ENCODE measurements at places on chromosomes 1 and 21. TPM values are rescaled to one million over a fixed set of nuclear protein-coding genes. Genes with fewer than 3 reads are reported as not detected.

Gene LCE3D
- polyA plus RNA-seq, result not detected

- no peaks in the 10 kb centered on the region for H3K27me3 ChIP-seq
- H3K4me3 ChIP-seq, result no peak overlapping the region
Observed at GRCh38 chr1:19140465-19140864, 69.6 kb downstream of the UBR4 start.

Gene VCAM1
- polyA plus RNA-seq, result 0.22 TPM

DNA sequence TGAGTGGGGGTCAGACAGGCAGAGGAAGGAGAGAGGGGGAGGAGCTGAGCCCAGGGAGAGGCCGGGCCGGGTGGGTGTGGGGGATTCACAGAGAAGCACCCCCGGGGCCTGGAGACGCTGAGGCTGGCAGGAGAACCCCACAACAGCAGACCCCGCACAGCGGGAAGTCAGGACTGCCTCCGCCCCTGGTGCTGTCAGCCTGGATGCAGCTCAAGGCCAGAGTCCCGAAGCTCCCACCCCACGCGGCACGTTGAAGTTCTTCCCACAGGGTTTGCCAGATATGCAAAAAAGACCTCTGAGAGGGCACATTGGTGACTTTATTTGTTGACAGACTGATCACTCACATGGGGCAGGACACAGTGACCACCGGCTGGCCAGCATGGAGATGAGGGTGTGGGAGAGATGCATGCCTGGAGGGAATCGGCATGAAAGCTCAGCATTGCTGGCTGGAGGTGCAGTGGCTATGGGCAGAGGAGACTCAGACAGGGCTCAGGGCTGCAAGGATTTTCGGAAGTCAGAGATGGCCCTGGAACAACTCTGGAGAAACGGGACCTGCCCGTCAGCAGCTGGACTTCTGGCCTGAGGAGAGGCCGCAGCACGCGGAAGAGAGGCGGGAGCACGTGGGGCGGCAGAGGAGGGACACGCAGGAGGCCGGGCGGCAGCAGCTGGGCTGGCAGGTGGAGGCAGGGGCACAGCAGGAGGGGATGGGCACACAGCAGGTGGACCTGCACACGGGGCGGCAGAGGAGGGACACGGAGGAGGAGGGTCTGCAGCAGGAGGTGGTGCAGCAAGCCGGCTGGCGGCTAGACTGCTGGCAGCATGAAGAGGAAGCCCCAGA lies 885 bp downstream of the KRTAP10-3 start:
- H3K27me3 ChIP-seq, result peaks cover 3% of the 10 kb centered on the region
- H3K4me3 ChIP-seq, result no peak overlapping the region
- no peaks in the 10 kb centered on the region for H3K36me3 ChIP-seq

DNA sequence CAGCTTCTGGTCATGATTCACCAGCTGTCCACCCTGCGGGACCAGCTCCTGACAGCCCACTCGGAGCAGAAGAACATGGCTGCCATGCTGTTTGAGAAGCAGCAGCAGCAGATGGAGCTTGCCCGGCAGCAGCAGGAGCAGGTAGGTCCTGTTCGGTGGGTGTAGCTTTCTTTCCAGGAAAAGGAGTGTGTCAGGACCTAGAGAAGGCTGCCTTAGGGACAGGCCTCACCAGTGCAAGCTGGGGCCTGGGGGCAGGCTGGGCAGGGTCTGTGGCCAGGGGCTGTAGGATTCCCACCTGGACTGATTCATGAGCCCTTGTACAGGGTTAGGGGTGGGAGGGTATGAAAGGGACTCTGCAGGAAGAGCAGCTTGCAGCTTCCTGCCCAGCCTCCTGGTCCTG lies 35.3 kb downstream of the ETNK2 start:
- DNase-seq, result no peak
- H3K4me3 ChIP-seq, result no peak overlapping the region
- peaks cover 2% of the 10 kb centered on the region for H3K4me1 ChIP-seq
- H3K27ac ChIP-seq, result no peak overlapping the region

DNA sequence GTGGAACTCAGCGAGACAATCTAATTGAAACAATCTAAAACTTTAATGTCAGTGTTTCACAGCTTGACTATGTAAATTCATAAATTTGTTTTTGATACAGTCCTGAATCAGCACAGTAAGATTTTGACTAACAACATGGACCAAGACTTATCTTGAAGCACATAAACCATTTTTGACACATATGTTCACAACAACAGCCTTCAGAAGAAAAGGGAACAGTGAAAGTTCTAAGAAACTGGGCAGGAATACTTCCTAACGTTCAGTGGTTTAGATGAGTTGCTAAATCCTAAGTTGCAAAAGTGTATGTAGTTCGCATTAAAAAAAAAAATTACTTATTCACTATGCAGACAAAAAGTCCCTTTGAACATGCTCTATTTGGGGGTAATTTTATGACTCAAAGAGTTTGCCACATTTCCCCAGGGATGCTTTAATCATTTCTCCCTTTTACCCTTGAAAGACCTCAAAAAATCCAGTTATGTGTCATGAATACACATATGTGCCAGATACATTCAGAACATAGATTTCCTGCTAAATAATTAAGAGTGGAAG lies 120.2 kb downstream of the MRPL39 start:
- H3K27me3 ChIP-seq, result no peaks in the 10 kb centered on the region
- H3K36me3 ChIP-seq, result no peaks in the 10 kb centered on the region
- H3K4me1 ChIP-seq, result no peaks in the 10 kb centered on the region
- DNase-seq, result no peak

GRCh38 chr21:31900121-31900895 lies 27.5 kb downstream of the HUNK start:
- H3K27me3 ChIP-seq, result no peaks in the 10 kb centered on the region
- H3K4me1 ChIP-seq, result peaks cover 63% of the 10 kb centered on the region
- peak overlapping the region; percentile 96 for H3K27ac ChIP-seq
- H3K36me3 ChIP-seq, result peaks cover 7% of the 10 kb centered on the region

Gene FAM167B
- polyA plus RNA-seq, result 1.4 TPM

DNA sequence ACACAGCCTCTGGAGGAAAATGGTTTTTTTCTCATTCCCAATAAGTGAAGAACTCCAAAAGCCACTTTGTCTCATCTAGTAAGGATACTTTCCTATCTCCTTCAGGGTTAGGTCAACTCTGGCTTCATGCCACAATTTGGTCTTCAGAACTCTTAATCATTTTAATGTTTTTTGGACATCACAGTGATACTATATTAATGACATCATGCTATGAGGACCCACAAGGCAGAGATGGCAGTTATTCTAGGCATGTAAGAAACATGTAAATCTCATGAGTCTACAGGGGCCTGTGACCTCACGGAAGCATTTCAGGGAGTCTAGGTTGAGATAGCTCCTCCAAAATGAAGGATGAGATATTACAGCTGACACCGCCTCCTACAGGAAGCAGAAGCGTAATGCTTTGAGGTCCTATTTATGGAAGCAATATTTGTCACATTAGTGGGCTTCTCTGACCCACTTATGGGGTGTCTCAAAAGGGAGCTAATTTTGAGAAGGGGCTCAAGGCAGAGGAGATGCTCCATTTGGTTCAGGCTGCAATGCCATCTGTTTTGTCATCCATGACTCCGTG lies 5.0 kb upstream of the GPR137B start:
- H3K36me3 ChIP-seq, result no peaks in the 10 kb centered on the region
- no peak overlapping the region for H3K27ac ChIP-seq
- H3K27me3 ChIP-seq, result peaks cover 38% of the 10 kb centered on the region
- DNase-seq, result no peak
- no peaks in the 10 kb centered on the region for H3K4me1 ChIP-seq

GRCh38 chr1:2894381-2895041 lies 93.0 kb upstream of the TTC34 start:
- no peaks in the 10 kb centered on the region for H3K36me3 ChIP-seq
- H3K27ac ChIP-seq, result no peak overlapping the region
- no peaks in the 10 kb centered on the region for H3K27me3 ChIP-seq
- H3K4me1 ChIP-seq, result no peaks in the 10 kb centered on the region
- H3K4me3 ChIP-seq, result no peak overlapping the region

GRCh38 chr1:225918280-225918679 lies 5.8 kb downstream of the PYCR2 start:
- H3K36me3 ChIP-seq, result peaks cover 2% of the 10 kb centered on the region
- H3K27me3 ChIP-seq, result no peaks in the 10 kb centered on the region
- H3K4me1 ChIP-seq, result peaks cover 6% of the 10 kb centered on the region
- no peak overlapping the region for H3K4me3 ChIP-seq
- DNase-seq, result no peak
- no peak overlapping the region for H3K27ac ChIP-seq

GRCh38 chr1:117641536-117641935 lies 35.7 kb downstream of the TENT5C start:
- H3K4me1 ChIP-seq, result no peaks in the 10 kb centered on the region
- no peaks in the 10 kb centered on the region for H3K27me3 ChIP-seq
- H3K36me3 ChIP-seq, result no peaks in the 10 kb centered on the region
- DNase-seq, result no peak

Gene KCNN3
- 1.4 TPM for polyA plus RNA-seq

DNA sequence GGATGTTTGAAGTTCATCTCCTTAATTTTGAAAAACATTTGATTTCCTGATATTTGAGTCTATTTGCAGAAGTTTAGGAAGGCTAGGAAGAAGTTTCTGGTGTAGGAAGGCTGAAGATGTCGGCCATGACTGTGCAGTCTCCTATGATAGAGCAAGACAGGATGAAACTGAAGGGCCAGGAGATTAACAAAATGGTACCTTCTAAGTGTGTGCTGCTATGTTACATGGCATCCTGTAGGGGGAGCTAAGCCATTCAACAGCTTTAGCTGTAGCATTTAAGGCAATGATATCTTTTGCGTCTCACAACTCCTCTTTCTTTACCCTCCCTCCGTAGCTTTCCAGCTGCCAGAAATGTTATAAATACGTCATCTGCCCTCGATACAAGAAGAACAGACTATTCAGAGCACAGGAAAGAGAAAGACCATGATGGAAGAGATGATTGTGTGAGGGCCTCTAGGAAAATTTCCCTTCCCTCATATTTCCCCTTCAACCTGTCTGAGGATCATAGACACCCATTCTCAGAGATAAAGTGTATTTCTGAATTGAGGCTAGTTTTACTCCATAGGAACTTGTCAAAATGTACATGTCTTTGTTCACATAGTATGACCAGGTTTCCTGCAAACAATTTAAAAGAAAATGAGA lies 61.1 kb downstream of the XCL1 start:
- H3K36me3 ChIP-seq, result no peaks in the 10 kb centered on the region
- DNase-seq, result no peak
- H3K4me1 ChIP-seq, result no peaks in the 10 kb centered on the region
- H3K27ac ChIP-seq, result no peak overlapping the region
- no peaks in the 10 kb centered on the region for H3K27me3 ChIP-seq

Gene MTX1
- 44.9 TPM for polyA plus RNA-seq

DNA sequence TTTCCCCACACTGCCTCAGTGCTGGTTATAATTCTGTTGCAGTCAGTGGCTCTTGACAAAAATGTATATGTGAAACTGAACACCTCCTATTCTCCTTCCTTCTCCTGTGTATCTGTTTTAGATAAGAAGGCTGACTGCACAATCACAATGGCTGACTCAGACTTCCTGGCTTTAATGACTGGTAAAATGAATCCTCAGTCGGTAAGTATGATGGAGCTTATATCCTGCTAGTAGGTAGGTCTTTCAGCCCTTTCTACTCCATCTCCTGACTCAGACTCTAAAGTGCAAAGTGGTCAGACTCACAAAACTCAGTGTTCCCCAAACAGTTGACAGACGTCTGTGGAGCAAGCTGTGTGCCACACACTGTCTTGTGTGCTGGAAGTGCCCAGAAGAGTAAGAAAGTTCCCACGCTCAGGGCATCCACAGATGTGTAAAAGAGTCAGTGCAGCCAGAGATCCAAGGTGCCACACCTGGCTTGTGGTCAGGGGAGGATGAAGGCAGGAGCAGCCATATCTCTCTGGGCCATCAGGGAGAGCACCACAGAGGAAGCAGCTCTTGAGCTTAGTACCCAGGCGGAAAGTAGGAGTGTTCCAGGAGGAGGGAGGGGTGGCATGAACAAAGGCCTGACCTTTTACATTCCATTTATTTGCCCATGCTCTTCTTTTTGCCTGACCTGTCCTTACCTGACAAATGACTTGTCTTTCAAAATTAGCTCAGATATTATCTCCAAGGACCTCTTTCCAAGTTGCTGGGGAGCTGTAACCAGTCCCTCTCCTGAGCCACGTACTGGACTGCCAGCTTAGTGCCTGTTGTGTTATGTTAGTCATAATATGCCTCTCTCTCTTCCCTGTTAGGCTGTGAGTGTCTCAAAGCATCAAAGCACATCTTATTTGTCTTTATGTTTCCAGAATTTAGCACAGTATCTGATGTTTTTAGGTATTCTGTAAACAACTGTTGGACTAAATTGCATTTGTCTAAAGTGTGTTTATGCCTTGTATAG lies 14.0 kb upstream of the PODN start:
- H3K36me3 ChIP-seq, result peaks cover 12% of the 10 kb centered on the region
- H3K27me3 ChIP-seq, result no peaks in the 10 kb centered on the region
- no peak overlapping the region for H3K4me3 ChIP-seq
- peak overlapping the region; percentile 42 for H3K27ac ChIP-seq
- H3K4me1 ChIP-seq, result no peaks in the 10 kb centered on the region

Gene AQP10
- polyA plus RNA-seq, result 0.30 TPM

- H3K4me3 ChIP-seq, result no peak overlapping the region
- no peak overlapping the region for H3K27ac ChIP-seq
- H3K27me3 ChIP-seq, result no peaks in the 10 kb centered on the region
- no peaks in the 10 kb centered on the region for H3K4me1 ChIP-seq
- peak; percentile 22 for DNase-seq
Observed at GRCh38 chr1:179264507-179264906, 29.1 kb upstream of the SOAT1 start.

Gene LCE5A
- polyA plus RNA-seq, result not detected

Gene OR2M3
- polyA plus RNA-seq, result not detected

- no peak overlapping the region for H3K4me3 ChIP-seq
- no peaks in the 10 kb centered on the region for H3K27me3 ChIP-seq
Observed at GRCh38 chr1:221598122-221598521, 143.8 kb downstream of the DUSP10 start.

- peaks cover 26% of the 10 kb centered on the region for H3K27me3 ChIP-seq
- H3K27ac ChIP-seq, result peak overlapping the region; percentile 50
- H3K36me3 ChIP-seq, result no peaks in the 10 kb centered on the region
- H3K4me1 ChIP-seq, result peaks cover 7% of the 10 kb centered on the region
Observed at GRCh38 chr1:92482665-92483609, 3.8 kb downstream of the GFI1 start.

DNA sequence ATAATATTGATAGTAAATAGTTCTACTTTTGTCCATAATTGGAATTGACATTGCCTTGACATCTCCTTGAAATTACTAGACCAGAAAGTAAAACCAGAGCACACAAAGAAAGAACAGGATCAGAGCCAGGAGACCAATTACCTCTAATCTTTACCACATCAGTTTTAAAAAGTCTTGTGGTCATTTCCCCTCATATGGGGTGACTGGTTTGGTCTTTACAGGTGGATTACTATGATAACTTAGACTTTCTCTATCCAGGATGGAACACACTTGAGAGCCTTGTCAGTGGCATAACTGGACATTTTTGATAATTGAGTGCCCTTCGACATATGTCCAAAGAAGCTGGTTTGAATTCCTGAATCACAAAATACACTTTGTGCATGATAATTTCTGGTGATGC lies 1148.1 kb upstream of the NCAM2 start:
- H3K4me3 ChIP-seq, result no peak overlapping the region
- no peak overlapping the region for H3K27ac ChIP-seq
- DNase-seq, result no peak
- H3K27me3 ChIP-seq, result no peaks in the 10 kb centered on the region

- no peak overlapping the region for H3K27ac ChIP-seq
- no peaks in the 10 kb centered on the region for H3K4me1 ChIP-seq
- H3K27me3 ChIP-seq, result no peaks in the 10 kb centered on the region
- no peaks in the 10 kb centered on the region for H3K36me3 ChIP-seq
- DNase-seq, result no peak
- H3K4me3 ChIP-seq, result no peak overlapping the region
Observed at GRCh38 chr1:81068726-81069125, 732.0 kb upstream of the ADGRL2 start.

- DNase-seq, result peak; percentile 35
- H3K4me1 ChIP-seq, result no peaks in the 10 kb centered on the region
- no peak overlapping the region for H3K4me3 ChIP-seq
Observed at GRCh38 chr1:214427871-214428277, 123.5 kb downstream of the PTPN14 start.

All from small intestine (tissue), 16 donors.